BJ (cell line): ENCODE measurements at places on chromosomes 12 and 14.
A peak's percentile ranks its signal among the peaks of the same experiment; 100 is the strongest.

DNA sequence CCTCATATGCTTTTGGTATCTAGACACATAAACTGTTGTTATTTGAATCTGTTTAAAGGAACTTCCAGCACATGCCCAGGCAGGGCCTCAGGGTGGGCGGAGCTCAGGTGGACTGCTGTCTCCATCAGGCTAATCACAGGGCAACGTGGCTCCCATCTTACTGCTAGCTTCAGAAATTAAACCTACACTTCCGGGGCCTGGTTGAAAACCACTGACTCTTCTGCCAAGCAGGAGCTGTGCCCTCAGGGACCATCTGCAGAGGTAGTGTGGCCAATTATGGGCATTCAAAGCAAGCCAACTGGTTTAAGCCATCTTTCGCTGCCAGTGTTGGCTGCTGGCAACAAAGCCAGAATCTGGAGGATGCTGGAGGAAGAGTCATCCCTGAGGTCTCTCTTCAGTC lies 97.5 kb downstream of the TMX1 start:
- DNase-seq = no peak

DNA sequence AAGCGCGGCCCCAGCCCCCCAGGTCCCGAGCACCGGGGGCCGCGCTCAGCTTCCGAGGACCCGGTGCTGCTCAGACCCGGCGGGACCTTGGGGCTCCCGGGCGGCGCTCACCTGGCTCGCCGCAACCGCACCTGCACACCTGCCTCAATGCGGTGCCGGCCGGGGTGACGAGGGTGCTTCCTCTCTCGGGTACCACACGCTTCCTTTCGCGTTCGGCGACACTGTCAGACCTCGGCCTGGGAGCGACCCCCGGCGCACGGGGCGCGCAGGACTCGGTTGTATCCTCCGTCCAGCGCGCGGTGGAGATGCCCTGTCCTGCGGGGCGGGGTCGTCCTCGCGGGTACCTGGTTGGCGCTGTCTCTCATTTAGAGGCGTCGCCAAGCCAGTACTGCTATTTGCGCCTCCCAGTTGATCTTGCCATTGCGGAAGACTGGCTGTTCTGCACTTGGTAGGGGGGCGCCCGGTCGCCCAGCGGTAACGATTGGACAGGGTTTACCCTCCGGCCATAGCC lies 718 bp downstream of the PACS2 start:
- no peak for DNase-seq

GRCh38 chr14:51979088-51979709 lies 10.1 kb upstream of the RTRAF start:
- no peak for DNase-seq

DNA sequence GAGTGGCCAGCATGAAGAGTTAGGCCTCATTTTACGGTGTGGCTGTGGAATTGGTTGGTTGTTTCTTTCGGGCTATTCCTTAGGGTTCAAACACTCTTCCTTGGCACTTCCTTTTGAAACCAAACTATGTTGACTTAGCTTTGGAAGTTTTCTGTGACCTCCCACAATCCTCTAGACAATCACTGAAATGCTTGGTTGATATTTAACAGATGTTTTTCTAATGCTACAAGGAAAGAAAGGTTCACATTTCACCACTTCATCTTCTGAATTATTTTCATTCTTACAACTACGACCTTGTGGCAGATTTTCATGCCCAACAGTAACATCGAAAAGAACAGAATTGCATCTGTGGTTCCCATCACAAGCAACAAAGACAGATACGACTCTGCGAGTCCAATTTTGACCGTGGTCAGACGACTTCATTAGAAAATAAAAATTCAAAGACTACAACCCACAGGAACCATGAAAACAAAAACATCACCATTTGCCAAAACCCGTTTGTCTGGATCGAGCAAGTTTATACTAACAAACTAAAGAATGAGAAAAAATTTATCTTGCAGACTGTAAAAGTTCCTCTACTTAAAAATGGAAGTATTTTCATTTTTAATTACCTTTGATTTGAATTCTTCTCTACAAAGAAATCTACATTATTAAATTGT lies 16.9 kb downstream of the PRKAB1 start:
- DNase-seq = no peak

- DNase-seq = no peak
Observed at GRCh38 chr14:80764921-80765507, 176.5 kb downstream of the CEP128 start.

DNA sequence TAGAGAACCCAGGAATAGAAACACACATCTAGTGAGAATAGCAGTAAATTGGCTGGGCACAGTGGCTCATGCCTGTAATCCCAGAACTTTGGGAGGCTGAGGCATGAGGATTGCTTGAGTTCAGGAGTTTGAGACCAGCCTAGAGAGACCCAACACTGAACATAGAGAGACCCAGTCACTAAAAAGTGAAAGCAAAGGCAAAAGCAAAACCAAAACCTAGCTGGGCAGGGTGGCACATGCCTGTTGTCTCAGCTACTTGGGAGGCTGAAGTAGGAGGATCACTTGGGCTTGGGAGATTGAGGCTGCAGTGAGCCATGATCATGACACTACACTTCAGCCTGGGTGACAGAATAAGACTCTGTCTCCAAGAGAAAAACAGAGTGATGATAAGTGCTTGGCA lies 37.5 kb upstream of the MIS18BP1 start:
- no peak for DNase-seq

- DNase-seq = no peak
Observed at GRCh38 chr12:42985506-42985905, 396.0 kb upstream of the PRICKLE1 start.

DNA sequence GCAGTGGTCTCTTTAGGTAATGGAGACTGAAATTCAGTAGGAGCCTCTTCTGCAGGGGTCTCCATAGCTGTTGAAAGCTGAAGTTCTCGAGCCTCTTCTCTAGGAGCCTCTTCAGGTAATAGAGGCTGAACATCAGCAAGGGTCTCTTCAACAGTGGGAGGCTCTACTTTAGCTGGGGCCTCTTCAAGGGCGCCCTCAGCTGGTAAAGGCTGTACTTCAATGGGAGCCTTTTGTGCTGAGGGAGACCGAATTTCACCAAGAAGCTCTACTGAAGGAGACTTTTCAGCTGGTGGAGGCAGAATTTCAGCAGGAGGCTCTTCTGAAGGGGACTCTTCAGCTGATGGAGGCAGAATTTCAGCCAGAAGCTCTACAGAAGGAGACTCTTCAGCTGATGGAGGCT lies 1.5 kb downstream of the FSCB start:
- DNase-seq = no peak

DNA sequence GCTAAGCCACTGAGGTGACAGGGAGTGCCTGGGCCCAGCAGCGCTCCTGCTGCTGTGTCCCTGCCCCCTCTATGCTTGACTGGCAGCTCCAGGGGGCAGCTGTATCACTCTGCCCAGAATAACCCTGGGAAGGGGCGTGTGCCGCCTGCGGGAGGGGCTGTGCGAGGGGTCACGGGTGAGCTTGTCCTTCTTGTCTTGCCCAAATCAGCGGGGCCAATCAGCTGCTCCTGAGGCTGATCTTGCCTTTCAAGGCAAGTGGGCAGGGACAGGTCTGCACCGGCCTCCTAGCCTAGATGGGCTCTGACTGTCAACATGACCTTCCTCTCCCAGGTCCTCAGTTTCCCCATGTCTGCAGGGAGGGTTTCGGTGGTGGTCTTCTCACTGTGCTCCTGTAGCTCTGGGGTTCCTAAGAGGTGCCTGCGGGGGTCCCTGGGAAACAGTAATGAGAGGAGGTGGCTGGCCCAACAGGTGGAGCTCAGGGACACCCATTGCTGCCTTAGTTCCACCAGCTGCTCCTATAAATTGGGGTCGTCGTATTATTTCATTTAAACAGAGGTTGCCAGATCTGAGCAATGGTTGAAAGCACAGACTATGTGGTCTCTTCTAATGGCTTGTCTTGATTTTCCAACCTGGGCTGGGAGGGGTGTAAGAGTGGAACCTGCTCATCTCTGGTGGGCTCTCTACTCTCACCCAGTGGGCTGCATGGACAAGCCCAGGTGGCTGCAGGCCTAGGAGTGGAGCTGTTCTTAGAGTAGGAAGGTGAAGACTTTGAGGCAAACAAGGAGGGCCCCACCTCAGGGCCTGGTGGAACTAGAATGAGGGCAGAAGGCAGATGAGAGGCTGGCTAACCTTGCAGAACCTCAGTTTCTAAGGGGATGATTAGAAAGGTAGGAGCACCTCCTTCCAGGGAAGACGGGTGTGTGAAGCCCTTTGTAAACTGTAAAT lies 11.7 kb downstream of the RTL1 start:
- DNase-seq = no peak

DNA sequence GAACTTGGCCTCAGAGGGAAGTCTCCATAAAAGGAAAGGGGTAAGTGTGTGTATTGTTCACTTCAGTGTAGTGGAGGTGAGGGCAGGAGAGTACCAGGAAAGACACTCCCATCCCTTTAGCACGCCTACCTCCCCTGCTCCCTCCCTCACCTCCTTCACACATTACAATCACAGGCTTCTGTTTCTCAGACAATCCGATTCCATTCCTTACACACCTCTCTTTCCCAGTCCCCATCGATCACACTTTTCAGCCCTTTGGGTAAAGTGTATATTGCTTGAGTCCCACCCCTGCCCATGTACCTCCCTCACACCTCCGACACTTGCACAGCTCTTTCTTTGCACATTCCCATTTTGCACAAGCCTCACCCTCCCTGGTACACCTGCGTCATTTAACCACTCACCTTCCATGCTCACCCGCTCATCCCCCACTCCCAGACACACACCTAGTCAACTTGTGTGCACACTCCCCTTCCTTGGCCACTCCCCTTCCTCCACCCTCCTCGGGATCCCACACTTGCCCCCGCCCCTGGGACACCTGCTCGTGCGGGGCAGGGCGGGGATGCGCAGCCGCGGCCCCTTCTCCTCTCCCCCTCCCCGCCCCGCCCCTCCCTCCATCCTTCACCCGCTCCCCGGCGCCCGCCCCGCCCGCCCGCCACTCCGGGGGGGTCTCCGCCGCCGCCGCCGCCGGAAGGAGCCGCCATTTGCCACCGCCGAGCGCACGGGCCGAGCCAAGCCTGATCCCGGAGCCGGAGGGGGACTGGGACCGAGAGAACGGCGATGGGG lies at the start of gene MARCHF9:
Gene MARCHF9 (plus strand): TSS at position 693 of the 783 bp plus-strand sequence. CDS start 426 bp downstream, outside the sequence.
- no peak for DNase-seq

GRCh38 chr14:59175404-59175803 lies 13.1 kb upstream of the DAAM1 start:
- DNase-seq = no peak

DNA sequence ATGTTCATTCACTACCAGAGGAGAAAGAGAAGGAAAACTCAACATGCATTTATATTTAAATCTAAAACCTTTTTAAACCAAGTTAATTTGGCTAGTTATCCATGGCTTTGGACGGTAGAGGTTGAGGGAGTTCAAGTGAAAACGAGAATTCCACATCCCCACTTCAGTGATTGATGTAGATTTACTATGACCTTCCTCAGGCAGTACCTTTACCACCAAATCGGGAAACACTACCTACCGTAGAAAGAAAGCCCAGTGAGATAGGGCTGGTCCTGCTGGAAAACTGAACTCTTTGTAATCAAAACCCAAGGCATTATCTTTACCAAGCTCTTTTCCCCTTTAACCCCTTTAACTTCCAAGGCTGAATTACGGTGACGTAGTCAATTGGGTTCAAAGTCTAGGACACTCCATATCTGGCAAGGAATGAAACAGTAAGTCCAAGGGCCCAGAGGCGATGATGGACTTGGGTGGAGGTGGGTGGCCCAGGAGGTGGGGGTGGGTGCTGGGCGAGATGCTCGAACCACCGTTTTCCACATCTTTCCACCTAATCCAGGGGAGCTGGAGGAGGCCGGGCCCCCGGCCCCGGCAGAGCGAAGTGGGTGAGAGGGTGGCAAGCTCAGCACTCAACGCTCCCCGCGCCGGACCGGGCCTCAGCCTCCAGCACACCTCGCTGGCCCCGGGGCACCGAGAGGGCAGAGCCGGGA lies 618 bp downstream of the SEC23A start:
- DNase-seq = no peak

GRCh38 chr12:57983146-57983857 lies 41.9 kb downstream of the ATP23 start:
- peak; percentile 17 for DNase-seq

DNA sequence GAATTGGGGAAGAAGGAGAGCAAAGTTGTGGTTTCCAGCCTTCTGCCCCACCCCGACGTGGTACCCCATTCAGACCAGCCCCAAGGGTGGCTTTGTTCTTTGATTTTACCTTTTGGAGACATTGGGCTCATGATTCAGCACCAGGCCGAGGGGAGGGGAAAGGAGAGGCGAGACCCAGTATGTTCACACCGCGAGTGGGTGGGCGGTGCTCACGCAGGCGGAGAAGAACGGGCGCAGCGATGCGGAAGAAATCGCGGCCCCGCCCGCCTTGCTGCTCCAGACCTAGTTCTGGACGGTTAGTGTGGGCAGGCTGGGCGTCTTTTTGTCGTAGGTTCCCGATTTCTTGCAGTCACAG lies 963 bp downstream of the ATL1 start:
- DNase-seq = peak; percentile 22

DNA sequence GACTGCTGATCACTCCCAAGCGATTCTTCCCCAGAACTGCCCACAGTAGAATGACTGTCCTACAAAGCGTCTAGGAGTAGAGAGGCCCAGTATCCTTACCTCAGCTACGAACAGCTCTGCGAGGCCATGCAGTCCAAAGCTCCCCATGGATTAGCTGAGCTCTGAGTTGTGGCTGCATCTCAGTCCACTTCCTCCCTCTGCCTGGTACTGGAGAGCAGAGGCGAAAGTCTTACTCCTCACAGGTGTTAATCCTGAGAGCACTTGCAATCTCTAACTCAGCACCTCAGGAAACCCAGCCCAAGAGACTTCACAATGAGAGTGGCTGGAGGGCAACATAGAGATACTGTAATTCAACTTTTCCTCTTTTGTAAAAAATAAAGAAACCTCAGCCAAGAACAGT lies 493.1 kb downstream of the BCAT1 start:
- DNase-seq = no peak

GRCh38 chr12:51504851-51505250 lies 80.2 kb downstream of the SLC4A8 start:
- no peak for DNase-seq

DNA sequence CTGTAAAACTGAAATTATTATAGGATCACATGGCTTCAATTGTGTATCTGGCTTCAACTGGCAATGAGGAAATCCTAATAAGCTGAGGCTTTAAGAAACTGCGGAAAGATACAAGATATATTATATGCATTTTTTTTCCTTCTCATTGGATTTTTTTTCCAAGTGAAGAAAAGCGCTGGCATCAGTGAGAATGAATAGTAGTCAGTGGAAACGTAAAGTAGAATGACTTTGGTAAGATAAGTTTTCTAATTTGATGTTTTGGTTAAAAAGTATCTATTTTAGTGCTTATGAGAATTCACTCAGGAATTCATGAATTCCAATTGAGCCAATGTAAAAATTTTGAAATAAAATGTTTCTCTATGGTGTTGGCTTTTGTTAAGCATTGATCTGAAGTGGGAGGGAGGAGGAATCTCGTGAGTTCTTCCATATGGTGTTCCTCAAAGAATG lies 173.5 kb upstream of the FRMD6 start:
- no peak for DNase-seq
